ENCODE measurements at places on chromosomes 12 and 14.

- DNase-seq = no peak
These were observed 123.0 kb downstream of the PHETA1 start for GRCh38 chr12:111245701-111246476.

GRCh38 chr12:43221216-43221615 lies 330.8 kb downstream of the ADAMTS20 start:
- DNase-seq = no peak

DNA sequence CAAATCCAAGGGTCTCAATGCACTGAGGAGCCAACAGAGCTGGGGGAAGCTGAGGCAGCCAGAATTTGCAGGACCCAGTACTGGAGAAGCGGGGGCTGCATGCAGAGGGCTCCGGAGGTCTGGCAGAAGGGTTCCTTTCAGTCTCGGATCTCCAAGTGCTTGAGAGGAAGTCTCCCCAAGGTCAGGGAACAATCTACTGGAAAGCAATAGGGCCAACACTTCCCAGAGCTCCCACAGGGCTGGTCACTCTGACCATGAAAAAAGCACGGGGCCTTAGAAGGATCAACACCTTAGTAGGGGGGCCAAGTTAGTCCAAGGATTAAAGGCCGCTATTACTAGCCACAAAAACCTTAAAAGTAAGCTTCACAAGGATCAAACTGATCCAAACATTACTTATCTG lies 31.7 kb downstream of the SPPL3 start:
- no peak for DNase-seq

GRCh38 chr12:74043343-74043742 lies 494.3 kb upstream of the ATXN7L3B start:
- DNase-seq = no peak

GRCh38 chr14:100114109-100114765 lies 45.2 kb downstream of the DEGS2 start:
- DNase-seq = no peak

DNA sequence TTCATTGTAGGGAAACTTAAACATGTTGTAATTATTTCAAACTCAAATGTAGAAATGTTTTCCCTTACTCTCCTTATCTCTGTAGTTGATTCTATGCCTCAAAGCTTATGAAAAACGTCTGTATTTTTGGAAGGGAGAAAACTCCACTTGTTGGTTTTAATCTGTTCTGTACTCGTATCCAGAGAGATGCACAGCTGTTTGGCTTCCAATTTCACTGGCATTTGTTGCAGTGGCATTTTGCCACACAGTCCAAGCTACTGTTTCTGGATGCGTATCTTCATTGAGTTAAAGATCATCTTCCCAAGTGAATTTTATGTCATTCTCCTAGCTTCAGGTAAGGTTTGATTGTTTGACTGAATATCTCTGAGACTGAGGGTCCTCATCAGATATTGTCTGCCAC lies 481.4 kb downstream of the TRHDE start:
- DNase-seq = no peak

DNA sequence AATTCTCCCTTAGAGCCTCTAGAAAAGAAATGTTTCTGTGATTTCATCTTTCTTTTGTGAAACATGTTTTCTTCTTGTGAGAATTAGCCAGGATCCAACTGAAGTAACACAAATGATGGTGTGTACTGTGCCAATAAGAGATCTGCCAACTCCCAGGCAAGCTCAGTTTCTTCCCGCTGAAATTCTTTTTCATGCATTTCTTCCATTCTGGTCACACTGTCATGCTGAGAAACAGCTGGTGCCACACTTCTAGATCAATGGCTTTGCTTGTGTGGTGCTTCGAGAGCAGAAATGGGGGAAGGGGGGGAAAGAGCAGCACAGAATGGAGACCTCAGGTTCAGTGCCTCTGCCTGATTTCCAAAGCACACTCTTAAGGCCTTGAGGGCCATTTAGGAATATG lies 41.4 kb upstream of the FGF6 start:
- DNase-seq = peak; percentile 43

DNA sequence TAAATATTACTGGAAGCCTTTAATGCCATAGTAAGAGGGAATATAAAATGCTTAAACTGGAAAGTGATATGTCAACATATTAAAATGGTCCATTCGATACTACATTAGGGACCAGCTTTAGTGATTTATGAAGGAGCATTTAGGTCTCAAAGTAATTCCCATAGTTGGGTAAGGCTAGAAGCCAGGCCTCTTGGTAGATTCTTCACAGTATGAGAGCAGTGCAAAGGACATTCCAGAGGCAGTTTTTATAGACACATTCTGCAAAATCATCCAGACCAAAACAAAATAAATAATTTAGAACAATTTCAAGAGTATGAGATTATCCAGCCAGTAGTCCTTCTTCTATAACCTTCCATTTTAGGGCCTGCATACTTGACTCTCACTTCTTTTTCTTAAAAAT lies 142.6 kb upstream of the PDZRN4 start:
- DNase-seq = no peak

DNA sequence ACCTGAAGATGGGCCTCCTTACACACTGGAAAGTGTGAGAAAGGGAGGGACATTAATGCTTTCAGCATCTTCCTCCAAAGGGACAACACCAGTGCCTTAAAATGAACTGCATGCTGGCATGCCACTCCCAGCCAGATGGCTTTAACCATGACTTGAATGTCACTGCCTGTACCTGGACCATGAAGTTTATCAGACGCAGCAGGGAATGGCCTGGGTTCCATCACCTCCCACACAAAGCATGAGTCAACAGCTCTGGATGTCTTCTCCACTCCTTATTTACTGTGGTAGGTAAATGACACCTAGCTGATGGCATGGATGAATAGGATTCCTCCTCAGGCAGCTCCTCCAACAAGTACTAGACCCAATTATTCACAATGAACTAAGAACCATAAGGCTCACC lies 645.6 kb downstream of the SOX5 start:
- DNase-seq = no peak

DNA sequence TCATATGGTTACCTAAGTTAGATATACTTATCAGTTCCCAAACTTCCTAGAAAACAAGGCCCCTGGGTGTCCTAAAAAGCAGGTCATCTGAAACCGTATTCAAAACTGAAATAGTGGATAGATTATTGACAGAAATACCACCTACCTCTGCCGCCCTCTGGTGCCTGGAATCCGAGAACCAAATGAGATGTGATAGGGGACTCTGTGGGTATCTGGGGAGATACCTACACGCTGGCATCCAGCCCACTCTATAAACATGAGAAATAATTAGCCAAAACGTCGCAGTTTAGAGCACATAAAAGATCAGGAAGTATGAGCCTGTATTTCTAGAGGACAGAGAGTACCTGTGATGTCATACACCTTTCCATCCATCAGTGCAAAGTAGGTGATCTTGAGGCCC lies 4.4 kb downstream of the ORMDL2 start:
- DNase-seq = no peak

GRCh38 chr12:69999561-69999960 lies 174.5 kb downstream of the MYRFL start:
- DNase-seq = no peak

GRCh38 chr14:33738491-33738890 lies 212.4 kb downstream of the EGLN3 start:
- no peak for DNase-seq

DNA sequence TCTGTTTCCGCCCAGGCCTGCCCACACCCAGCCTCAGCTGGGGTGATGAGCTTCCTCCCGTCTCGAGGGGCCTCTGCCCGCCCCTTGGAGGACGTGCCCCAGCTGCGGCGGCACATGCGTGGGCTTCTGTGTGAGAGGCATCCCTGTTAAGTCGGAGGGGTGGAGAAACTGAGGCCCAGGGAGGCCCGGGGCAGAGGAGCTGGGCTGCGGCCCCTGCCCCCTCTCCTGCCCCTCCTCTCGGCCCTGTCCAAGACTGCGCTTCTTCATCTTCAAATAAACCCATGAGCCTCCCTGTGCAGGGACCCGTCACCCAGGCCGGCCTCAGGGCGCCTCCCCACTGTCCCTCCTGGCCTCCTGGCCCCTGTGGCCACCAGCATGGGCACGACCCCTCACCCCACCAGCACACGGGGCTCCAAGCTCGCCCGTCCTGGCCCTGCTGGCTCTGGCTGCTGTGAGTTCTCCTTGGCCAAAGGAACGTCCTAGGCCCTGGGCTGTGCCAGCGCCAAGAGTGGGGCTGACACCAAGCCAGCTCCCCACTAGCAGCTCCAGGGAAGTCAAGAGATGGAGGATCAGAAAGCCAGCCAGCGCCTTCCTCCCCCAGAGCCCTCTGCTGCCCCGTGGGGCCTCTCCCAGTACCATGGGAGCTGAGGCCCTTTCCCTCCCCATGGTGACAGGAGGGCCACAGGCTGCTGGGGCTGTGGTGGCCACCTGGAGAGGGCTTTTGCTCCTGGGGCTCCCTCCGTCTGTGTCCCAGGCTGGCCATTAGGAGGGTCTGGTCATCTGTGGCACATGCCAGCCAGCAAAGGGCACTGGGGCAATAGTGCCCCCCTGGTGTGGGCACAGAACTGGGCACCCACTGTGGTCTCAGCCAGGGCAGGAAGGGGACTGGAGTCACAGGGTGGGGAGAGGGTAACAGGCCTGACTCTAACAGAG lies 180.4 kb downstream of the KIF26A start:
- DNase-seq = no peak

DNA sequence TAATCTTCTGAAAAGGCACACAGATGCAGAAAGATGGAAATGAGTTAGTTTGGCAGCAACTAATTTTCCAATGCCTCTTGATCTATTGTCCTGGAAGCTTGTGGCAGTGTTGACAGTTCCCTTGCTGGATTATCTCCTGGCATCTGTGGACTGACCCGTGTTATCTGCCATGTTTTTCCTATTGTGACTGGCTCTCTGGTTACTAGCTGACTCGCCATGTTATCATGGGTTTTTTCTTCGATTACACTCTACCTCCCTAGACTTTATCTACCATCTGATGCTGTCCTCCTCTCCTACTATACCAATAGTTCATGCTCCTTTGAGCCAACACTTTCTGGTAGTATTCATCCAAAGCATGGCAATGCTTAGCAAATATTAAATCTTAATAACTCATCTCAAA lies 63.3 kb upstream of the FLRT2 start:
- no peak for DNase-seq

DNA sequence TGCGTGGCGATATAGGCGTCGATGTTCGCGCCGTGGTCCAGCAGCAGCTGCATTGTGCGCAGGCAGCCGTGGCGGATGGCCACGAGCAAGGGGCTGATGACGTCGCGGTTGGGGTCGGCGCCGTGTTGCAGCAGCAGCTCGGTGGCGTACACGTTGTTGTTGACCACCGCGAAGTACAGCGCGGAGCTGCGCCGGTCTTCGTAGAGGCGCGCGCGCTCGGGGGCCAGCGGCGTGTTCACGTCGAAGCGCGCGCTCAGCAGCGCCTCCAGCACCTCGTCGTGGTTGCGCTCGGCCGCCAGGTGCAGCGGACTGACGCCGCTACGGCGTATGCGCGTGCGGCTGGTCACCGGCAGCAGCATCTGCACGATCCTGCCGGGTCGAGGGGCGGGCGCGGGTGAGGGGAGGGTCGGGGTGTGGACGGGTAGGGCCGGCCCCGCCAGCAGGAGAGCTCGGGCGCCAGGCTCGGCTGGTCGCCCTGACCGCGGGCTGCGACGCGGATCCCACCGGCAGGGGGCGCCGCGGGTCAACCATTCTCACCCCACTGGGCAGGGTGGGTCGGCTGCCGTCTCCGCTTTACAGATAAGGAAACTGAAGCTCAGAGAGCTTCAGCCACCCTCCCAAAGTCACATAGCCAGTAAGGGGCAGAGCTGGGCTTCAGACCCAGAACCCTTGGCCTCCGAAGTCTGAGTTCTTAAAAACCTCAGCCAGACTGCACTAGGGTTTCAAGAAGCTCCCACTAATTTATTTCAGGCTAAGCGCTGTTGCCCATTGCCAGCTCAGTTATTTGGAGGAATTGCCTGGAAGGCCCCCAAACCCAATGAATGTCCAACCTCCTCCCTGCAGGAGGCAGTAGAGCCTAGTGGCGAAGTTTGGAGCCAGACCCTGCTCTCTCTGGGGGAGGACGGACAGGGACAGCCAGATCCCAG lies 12.4 kb downstream of the FAM181A start:
- DNase-seq = peak; percentile 74

GRCh38 chr12:128083132-128083729 lies 183.7 kb upstream of the TMEM132C start:
- no peak for DNase-seq

DNA sequence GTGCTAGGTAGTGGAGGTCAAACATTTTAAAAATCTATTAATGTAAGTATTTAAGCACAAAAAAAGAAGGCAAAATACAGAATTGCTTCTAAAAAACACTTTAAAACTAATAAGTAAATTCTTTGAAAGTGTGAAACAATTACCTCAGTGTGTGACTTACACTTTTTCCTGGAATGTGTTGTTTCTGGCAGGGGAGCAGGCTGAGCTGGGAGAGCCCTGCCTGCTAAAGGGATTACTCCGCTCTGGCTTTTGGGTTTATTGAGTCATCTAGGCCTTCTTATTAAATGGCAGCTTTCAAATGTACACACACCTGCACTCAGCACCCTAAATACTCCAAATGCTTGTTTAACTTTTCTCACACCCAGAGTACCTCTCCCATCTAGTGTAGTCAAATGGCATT lies 279.8 kb downstream of the AKAP6 start:
- no peak for DNase-seq

- DNase-seq = no peak
These were observed 397.8 kb downstream of the SEC23A start for GRCh38 chr14:38705220-38705619.

DNA sequence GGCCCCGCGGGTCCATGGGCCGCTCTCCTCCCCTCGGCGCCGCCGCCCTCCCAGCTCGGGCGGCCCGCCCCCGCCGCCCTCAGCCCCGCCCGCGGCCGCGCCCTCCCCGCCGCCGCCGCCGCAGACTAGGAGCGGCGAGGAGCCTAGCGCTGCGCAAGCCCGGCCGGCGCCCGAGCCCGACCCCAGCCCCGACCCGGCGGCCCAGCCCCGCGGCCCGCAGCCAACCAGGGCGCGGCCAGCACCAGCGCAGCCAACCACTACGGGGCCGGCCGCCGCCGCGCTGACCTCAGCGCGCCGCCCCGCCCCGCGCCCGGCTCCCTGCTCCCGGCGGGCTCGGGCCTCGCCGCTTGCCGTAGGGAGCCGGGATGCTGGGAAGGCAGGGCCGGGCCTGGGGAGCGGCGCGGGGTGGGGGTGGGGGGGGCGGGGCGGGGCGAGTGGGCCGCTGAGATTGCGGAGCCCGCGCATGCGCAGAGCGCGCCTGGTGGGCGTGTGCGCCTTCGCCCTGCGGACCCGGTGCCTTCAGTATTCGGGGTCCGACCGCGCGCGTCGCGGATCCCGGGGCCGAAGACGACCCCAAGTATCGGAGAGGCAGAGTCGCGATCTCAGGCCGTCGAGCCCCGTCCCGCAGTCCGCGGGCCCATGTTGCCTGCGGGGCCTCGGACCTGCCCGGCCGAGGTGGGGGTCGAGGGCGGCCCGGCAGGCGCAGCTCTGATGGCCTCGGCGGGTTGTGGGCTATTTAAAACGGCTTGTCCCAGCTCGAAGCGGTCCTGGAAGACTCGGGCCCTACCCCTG lies at the start of gene CDC42BPB:
Gene CDC42BPB, minus strand, starts transcription at position 178 of the 792 bp plus-strand sequence. CDS start 376 bp downstream, outside the sequence.
- DNase-seq = peak; percentile 83

- no peak for DNase-seq
These were observed 207.9 kb downstream of the SYNE2 start for GRCh38 chr14:64060648-64061096.

- DNase-seq = no peak
These were observed 5.1 kb downstream of the ASCL1 start for GRCh38 chr12:102962532-102962931.
